Natural killer cell (primary cell): ENCODE measurements at places on chromosomes 7 and 10.

DNA sequence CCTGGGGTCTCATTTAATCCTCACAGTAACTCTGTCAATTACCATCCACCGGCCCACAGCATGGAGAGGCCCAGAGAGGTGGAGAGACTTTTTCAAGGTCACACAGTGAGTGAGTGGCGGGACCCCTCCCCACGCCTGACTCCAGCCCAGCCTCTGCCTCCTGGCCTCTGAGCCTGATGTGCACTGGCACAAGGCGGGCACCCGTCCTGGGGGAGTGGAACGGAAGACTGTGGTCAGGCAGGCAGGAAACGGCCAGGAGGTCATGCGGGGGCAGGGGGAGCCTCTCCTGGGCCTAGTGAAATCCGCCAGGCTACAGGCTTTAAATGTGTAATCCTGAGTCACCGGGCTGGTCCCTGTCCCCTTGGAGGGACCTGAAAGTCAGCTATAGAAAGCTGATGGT, 32.2 kb downstream of the ZCCHC24 start:
- DNase-seq: no peak

- DNase-seq: no peak
These were observed 32.6 kb downstream of the IMMP2L start for GRCh38 chr7:111529507-111530355.

DNA sequence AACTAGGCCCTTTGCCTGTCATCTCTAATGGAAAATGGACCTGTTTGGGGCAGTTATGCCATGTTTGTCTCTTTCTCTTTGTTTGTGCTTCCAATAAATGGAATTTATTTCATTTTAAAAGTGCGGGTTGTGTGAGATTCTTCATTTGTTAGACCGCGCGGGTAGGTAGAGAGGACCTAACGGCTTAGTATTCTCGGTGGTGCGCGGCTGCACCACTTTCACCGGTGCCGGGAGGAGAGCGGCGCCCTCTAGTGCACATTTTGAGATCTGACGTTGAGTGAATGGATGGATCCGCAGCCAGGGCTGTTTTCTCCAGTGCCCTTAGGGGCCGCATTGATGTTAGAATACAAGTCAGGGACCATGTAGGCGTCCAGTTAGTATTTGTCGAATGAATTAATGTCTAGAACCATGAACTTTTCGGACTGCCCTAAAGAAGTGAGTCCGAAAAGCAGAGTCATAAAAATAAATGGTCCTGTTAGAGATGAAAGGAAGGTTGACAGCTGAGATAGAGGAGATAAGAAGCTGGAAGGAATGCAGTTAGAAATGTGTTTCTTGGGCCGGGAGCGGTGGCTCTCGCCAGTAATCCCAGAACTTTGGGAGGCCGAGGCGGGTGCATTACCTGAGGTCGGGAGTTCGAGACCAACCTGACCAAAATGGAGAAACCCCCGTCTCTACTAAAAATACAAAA, 29.3 kb upstream of the GIMAP8 start:
- peak; percentile 81 for DNase-seq

DNA sequence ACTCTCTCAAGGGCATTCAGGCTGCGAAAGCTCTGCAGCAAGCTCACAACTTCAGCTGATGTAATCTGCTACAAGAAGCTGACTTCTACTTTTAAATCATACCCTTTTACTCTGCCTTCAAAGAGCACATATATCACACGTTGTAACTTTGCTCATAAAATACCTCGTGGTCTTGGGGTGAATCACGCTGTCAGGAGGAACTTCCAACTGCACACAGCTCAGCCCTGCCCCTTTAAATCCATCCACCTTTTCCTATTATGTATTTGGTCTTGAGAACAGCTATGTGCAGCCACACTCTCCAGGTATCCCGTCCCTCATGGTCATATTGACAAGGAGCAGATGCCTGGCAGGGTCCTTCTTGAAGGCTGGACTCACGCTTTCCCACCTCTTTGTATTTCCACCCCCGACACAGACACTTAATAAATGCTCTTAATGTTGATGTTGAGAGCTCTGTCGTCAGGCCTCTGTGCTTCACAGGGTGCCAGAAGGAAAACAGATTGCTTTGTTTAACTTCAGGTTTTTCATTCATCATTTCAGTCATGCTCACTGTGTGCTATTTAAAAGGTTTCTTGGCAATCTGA, 47.6 kb downstream of the ICA1 start:
- no peak for DNase-seq

GRCh38 chr7:123433665-123434064, 100.7 kb downstream of the IQUB start:
- DNase-seq: no peak

GRCh38 chr7:134686786-134687185, 40.1 kb downstream of the BPGM start:
- DNase-seq: no peak

DNA sequence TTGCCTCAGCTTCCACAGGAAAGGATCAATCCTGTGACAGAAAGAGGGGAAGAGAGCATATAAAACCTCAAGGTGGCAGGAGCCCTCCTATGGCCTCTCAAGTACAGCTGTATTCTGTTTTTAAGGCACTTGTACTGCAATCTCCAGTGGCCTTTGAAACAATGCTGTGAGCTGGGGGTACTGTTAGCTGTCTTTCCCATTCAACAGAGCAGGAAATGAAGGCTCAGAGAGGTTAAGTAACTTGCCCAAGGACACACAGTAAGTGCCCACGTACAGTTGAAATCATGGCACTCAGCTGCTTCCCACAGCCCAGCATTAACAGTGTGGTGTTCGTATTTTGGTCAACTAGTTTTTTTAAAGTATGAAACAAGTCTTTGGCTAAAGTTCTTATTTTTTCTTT, 34.0 kb downstream of the DUSP5 start:
- no peak for DNase-seq

DNA sequence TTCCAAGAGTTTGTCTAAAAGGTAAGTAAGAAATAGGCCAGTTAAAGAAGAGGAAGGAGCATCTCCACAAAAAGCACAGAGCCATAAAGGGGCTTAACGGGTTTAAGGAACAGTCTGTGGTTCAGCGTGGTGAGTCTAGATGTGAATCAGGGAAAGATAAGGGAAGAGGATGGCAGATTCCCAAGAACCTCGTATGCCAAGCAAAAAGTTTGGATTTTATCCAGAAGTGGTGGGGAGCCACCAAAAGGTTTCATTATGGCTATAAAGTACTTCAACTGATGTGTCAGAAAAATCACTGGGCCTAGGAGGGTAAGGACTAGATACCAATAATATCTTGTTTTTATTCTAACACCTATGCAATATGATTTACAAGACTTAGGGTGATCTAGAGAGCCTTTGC, 161.9 kb upstream of the PTER start:
- no peak for DNase-seq

GRCh38 chr7:101363734-101364374, 1.2 kb downstream of the COL26A1 start:
- peak; percentile 59 for DNase-seq

- DNase-seq: no peak
These were observed 17.5 kb upstream of the TRUB1 start for GRCh38 chr10:114920459-114920858.

DNA sequence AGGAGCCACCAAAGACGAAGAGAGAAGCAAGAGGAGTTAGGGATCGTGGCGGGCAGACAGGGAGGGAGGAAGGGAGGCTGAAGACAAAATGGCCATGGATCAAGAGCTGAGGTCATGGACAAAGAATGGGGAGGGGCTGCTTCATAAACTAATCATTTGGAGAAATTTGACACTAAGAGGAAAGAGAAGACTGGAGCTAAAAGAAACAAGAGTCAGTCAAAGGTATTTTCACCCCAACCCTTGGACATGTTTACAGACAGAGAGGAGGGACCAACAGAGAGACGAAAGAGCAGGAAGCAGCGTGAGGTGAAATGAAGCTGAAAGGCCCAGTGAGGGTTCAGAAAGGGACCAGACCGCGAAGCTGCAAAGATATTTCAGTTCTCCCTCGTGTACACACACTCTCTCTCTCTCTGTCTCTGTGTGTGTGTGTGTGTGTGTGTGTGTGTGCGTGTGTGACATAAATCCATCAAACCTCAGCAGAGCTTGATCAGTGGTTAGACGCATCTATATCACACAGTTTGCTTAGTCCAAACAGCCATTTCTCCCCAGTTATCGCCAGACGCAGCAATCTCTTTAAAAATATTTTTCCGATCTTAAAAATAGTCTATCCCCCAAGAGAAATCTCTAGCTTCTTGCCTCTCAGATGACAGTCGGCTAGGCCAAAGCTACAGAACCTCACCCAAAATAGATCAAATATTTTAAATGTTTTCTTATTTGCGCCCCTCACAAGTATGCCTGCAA, 12.5 kb upstream of the CALD1 start:
- DNase-seq: no peak

DNA sequence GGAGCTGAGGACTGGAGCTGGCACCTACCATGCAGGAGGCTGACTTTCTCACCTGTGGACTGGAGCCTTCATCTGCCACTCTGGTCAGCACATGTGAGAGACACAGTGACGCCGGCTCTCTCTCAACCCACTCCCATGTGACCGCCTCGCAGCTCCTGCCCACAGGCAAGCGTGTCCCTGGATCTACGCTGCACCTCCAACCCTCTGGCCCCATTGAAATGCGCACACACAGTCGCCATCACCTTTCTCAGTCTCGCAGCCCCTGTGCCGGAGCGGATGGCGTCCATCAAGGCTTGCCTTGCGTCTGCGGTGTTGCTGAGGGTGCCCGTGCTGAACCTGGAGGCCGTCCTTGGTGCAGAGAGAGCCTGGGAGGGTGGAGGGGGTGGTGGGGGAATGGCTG, 242.2 kb upstream of the GRB10 start:
- no peak for DNase-seq

- DNase-seq: no peak
These were observed 108.9 kb upstream of the MKLN1 start for GRCh38 chr7:131218727-131219128.
